Coronary artery (tissue), 2 donors: ENCODE measurements at places on chromosomes 12 and 14.
A peak's percentile ranks its signal among the peaks of the same experiment; 100 is the strongest.

DNA sequence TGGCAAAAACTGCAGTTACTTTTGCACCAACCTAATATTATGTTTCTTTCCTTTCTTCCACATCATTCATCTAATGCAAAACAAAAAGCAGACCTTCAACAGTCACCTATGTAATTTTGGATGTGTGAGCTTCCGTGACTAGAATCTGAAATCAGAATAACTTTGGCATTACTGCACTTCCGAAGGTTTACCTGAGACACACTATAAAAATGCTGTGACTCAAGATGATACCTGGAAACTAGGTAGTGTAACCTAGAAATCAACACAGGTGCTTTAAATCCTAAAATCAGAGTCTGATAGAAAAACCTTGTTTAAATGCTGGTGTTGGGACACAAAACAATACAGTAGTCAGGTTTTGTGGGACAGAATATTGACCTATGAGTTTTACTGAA is 2.2 kb downstream of the BTBD7 start:
- no peak for DNase-seq

DNA sequence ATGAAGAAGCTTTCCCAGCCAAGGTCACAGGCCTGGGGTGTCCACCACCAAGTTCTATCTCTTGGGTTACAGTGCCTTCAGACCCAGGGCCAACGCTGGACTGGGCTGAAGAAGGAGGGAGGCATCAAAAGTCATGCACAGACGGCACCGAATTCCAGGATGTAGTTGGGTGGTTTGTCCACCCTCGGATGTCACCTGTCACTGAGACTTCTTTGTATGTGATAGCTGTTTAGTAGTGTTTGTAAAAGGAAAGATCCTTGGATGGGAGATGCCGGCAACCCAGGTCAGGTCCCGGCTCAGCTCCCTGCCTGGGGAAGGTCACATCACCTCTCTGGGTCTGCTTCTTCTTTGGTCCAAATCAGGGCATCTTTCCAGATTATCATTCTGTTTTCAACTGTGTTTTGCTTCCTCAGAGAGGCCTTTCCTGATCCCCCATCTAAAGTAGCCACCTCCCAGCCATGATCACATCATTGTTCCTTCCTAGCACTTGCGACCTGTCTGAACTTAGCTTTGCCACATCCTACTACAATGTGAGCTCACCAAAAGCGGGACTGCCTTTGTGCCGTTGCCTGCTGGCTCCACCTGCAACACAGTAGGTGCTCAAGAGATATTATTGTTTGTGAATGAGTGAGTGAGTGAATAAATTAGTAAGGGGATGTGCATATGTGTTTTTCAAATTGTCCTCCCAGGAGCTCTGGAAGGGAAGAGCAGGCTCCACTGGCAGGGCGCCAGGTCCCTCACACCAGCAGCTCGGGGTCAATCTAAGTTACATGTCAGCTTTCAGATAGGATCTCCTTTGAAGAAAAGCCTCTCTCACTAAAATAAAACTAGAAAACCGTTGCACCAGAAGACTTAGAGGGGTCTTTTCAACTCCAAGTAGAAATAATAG is 2.1 kb downstream of the TSPAN11 start:
- DNase-seq: peak; percentile 55

GRCh38 chr14:104656014-104656714 is 33.3 kb upstream of the INF2 start:
- no peak for DNase-seq

- no peak for DNase-seq
Measured at GRCh38 chr14:37170993-37171392, 1.4 kb downstream of the SLC25A21 start.

- DNase-seq: no peak
Measured at GRCh38 chr12:85983601-85984000, 109.5 kb downstream of the NTS start.

GRCh38 chr12:71795901-71796300 is 41.2 kb downstream of the RAB21 start:
- DNase-seq: no peak

DNA sequence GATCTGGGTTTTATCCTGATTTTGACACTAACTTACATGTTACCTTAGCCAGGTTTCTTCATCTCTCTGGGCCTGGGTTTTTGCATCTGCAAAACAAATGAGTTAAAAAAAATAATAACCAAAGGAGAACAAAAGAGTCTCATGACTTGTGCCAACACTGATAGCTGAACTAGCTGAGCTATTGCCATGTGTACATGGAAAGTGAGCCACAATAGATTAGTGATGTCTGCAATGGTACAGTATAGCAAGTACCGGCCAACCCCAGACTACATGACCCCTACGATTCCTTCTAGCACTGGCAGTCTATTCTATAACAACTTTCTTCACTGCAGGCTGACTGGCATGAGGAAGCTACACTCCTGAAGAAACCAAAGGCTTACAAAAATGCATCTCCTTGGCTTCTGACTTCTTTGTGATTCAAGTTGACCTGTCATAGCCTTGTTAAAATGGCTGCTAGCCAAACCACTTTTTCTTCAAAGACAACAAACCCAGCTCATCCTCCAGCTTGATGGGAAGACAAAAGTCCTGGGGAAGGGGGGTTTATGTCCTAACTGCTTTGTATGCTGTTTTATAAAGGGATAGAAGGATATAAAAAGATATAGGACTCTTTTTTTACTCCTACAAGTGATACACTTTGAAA is 123.7 kb downstream of the DAD1 start:
- DNase-seq: no peak

GRCh38 chr14:65772921-65773574 is 360.5 kb downstream of the FUT8 start:
- no peak for DNase-seq

DNA sequence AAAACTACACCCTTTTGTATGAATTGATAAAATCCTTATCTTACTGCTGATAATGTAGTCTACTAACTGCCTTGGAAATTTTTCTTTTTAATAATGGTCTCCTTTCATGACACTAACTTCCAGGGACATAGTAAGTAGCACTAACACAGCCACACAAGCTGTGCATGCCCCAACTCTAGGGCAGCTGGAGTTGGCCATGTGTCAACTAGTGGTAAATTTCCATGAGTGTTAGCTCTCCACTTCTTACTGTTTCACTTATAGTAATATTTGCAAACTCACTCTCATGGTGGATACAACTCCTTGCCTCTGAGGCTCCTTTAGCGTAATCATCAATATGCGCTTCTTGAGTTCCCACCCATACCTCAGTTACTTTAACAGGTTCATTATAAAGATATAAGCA is 38.0 kb downstream of the LGR5 start:
- no peak for DNase-seq

GRCh38 chr12:26666286-26666685 is 166.7 kb downstream of the ITPR2 start:
- no peak for DNase-seq

DNA sequence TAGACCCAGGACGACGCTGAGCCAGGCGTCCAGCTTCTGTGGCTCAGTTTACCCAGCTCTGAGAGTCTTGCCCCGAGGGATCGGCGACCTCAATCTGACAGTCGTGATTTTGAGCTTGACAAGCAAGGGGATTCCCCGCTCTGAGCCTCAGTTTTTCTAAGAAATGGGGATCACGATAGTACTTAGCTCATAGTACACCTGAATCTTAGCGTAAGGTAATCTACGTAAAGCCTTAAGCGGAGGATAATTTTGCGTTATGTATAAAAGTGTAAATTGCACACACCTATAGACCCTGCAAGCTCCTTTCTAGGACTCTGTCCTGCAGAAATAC is 285 bp downstream of the MVK start:
- no peak for DNase-seq

- DNase-seq: peak; percentile 73
Measured at GRCh38 chr14:96502621-96503305, 581 bp downstream of the PAPOLA start.

GRCh38 chr12:34595749-34596733 is 573.7 kb downstream of the ALG10 start:
- peak; percentile 53 for DNase-seq

DNA sequence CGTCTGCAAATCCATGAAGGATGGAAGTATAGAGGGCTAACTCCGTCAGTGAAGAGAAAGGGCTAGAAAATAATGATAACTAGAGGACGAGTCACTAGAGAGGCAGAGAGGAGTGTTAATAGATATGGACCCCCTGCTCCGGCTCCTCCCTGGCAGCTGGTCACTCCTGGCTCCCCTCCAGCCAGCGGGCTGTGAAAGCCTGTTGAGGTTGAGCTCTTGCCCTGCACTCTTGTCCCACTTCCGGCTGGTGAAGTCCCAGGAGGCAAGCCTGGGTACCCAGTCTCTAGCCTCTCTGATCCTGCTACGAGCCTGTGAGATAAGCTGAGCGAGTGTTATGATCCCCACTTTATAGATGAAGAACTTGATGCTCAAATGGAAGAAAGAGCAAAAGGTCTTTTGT is 90.3 kb downstream of the RFX4 start:
- DNase-seq: no peak

GRCh38 chr12:66269757-66270383 is 32.4 kb upstream of the HELB start:
- no peak for DNase-seq

GRCh38 chr12:110254971-110255540 is 26.0 kb upstream of the ATP2A2 start:
- peak; percentile 40 for DNase-seq
